GOT3 (cell line): ENCODE measurements at places on chromosomes 13 and 19.

DNA sequence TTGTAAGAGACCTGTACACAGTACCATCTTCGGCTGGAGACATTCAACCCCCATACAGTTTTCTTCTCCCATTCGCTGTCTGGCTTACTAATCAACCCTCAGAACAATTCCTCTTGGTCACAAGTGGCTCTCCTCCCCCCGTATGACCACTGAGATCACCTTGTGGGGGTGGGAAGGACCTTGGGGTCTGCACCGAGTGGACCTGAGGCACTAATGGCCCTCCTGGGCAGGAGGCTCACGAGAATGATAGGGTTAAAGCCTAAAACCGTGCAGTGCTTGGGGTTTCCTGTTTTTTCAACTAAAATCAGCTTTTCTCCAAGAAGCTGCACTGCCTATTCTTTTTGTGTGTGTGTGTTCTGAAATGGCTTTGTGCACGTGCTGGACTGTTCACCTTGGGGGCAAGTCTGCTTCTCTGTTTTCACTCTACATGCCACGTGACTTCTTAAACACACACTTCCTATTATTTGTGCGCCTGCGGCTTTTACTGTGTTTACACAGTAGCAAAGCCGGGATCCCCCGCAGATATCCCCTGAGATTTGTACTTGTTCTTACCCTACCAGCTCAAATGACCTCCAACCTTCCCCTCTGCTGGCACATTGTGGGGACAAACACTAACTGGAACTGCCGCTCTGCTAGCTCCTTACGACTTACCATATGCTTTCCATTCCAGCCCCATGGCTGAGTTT is 12.3 kb downstream of the RBM26 start:
- no peak for DNase-seq

DNA sequence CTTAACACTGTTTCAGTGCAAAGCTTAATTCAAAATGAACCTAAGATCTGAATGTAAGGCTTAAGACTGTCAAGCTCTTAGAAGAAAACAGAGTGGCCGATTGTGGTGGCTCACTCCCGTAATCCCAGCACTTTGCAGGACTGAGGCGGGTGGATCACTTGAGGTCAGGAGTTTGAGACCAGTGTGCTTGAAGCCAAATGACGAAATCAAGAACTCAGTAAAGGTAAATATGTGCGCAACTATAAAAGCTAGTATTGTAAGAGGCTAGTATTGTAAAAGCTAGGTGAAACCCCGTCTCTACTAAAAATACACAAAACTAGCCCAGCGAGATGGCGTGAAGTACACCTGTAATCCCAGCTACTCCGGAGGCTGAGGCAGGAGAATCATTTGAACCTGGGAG is 12.7 kb downstream of the ATP4B start:
- no peak for DNase-seq

DNA sequence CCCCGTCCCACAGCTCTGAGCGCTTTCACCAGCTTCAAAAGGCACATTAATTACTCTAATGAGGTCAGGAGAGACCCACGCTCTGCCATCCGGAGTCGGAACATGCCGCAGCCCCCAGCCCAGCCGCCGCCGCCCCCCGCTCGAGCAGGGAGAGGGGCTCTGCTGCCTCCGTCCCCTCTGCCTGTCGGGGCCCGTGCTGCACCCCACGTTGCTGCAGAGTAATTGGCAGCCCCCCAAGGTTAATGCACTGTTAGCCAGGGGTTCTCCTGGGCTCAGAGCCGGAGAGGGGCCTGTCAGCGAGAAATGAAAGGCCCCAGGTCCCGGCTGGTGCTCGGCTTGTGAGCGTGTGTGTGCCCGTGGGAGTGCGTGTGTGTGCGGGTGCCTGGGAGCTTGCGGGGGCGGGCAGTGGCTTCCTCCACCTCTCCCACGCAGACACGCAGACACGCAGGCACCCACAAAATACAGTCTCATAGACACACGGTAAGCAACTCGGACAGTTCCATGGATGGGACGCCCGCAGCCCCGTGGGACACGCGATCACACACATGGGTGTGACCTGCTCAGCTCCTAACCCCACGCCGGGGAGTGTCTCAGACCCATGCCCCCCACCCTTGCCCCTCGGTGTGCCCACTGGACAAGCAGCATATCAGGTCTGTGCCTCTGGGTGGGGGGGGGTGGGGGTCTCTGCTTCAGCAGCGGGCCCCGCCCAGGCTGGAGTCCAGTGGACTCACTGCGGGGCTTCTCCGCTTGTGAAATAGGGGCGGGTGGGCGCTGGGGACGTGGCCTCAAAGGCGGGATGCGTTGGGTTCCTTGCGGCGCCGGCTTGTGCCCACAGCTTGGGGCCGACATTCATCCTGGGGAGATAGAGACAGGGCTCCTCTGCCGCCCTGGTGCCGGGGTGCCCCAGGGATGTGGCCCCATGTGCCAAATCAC is 4.8 kb upstream of the EFNA2 start:
- no peak for DNase-seq

GRCh38 chr19:32977280-32977679 is 5.2 kb downstream of the FAAP24 start:
- no peak for DNase-seq

DNA sequence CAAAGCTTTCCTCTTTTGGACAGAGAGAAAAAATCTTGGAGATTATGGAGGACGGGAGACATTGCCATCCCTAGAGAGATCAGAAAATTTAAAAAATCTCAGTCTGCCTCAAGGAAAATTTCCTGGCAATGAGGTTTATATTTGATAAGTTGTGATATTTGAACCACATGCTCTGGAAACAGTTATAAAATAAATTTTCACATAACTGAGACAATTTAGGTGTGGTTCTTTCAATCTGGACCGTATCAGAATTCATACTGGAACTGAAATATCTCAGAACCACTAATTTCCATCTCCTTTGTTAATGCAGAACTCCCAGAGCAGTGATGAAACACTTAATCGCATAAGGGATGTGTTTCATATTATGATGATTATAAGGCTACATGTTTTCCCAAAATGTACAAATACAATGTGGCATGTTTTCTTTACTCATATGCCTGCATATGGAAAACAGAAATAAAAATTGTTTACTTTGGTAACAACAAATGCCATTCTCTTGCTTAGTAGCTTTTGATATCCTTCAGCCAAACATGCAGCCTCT is 13.7 kb downstream of the UBE2L5 start:
- no peak for DNase-seq

DNA sequence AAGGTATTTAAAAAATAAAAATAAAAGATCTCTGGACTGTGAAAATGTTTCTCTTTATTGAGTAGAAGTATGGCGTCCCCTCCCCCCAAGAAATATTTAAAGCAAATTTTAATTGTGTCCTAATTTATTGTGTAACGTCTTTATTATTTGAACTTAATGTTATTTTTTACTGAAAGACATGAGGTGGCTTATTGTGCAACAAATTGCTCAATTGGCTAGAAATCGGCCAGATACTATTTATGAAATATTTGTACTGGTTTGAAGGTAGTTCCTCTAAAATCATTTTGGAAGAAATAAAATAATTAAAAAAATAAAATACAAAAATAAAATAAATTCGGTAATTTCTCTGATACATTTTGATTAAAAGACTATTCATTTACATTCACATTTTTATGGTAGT is 162.3 kb downstream of the DACH1 start:
- no peak for DNase-seq

DNA sequence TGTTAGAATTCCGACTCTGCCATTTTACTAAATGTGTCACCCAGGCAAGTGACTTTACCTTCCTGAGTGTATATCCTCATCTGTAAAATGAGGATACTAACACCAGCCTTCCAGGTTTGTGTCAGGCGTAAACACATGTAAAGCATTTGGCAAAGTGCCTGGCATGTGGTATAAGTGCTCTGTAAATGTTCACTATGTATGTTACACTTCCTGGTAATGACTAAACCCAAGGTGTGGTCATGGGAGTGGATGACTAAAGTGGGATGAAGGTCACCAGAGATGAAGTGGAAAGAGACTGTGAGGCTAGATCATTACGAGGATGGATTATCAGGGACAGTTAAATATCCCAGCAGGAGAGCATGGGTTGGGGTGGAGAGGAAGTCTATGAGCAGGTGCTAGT is 25.6 kb downstream of the DEDD2 start:
- no peak for DNase-seq

- no peak for DNase-seq
Measured at GRCh38 chr13:23778002-23778652, 111.1 kb downstream of the MIPEP start.

DNA sequence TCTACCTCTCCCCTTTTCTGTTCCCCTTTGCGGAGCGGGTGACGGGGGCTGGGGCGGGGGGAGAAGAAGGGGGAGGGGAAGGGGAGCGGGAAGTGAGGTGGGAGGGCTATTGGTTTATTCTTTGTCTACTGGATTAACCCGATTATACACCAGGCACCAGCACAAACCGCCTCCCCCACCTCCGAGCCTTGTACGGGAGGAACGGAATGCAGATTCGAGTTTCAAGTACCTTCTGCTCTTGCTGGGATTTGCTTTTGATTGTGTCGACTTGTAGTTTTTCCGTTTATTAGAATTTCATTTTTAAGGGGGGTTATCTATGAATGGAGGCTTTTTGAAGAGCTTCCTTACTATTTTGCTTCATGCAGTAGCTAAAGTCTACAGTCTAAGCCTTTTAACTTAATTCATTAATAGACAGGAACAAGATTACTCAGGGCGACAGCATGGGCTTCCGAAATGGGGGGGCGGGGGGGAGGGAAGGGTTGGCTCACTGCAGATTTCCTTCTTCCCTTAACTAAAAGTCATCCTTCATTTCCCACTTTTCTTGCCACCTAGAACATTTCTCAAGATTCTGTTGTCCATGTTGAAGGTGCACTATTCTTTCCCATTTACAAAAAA is 937 bp upstream of the SPRY2 start:
- no peak for DNase-seq

DNA sequence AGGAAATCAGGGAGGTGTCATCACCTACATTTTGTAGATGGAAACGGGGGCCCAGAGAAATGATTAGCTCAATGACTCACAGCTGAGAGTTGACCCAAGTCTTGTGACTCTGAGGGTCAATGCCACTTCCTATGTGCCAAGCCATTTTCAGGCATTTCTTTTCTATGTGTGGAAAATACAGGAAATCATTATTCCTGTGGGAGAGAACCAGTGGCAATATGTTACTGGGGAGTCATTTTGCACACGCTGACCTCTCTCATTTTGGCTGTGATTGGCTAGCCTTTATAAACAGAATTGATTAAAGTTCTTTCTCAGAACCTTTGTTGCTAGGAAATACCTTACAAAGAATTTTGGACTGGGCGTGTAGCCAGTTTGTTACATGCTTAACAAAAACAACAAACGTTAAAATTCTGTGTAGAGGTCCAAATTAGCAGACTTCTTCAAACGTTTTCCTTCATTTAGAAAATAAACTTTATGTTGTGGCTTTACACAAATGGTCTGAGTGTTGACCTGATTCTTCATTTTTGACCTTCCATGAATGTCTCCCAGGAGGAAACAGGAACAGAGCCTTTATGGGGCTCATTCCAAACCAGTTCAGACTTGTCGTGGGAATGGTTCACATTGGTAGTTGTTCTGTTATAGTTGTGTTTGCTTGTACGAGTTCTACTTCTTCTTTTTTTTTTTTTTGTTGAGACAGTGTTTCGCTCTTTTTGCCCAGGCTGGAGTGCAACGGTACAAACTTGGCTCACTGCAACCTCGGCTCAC is 11.4 kb downstream of the PCCA start:
- DNase-seq, result no peak

DNA sequence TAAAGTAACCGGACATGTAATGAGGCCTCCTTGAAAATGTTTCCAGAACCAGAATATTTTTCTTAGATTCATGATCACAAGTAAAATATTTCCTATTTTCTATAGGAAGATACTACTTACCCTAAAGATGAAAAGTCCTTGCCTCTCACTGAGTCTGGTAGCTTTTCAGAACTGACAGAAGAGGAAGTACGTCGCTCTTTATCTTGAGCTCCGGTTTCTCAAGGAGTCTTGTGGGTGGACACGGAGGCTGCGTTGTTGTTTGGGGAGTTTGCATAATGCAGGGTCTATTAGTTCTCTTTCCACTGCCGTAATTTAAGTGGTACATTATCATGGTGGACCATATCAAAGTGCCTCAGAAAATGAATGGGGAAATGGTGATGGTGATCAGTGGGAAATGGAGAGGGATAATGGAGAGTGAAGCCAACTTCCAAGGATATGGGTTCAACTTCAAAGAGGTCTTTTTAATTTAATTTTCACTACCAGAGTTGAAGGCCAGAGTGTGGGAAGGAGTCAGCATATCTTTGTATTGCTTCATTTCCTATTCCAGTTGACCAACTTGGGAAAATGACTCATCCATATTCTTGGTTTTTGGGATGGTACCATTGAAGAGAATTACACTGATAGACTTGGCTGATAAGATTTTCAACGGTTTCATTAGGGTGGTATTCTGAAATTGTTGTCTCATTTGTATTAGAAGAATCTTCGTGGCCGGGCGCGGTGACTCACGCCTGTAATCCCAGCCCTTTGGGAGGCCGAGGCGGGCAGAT is 23.4 kb downstream of the MBD3L2B start:
- no peak for DNase-seq

DNA sequence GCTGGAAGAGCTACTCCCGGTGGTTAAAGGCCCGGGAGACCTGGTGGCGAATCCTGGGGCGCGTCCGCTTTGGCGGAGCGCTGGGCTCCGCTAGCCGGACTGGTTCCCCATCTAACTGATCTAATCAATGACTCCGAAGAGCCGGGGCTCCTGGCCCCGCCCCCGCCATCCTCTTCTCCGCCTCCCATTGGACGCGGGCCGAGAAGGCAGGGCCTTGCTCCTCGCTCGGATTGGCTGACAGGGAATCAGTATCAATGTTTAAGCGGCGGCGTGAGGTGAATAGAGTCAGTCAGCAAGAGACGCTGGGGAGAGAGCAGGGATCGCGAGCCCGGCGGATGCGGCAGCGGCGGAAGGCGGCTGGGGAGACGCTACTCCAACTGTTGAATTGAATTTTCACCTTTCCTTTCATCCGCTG is 1.7 kb upstream of the PCDH17 start:
- DNase-seq, result peak; percentile 23

DNA sequence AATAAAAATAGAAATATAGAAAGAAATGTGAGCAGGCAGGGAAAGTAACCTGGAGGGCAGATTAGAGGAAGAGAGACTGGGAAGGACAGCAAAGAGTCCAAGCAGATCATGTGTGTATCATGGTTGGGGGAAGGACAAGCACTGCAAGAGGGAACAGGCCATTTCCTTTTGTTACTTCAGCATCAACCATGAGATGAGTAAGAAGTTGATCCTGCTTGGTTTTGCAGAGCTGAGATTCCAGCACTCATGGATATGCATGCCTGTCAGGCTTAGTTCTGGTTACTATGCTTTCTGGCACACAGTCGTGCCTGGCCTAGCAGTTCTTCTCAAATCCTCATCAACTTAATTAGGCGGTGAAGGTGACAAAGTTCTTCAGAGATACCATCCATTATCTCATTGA is 18.1 kb downstream of the NALCN start:
- no peak for DNase-seq

- no peak for DNase-seq
Measured at GRCh38 chr13:46595136-46595884, 42.3 kb downstream of the LRCH1 start.

- no peak for DNase-seq
Measured at GRCh38 chr13:71876648-71877255, 9.7 kb upstream of the DACH1 start.
